ENCODE measurements at places on chromosomes 4 and X. TPM values are rescaled to one million over a fixed set of nuclear protein-coding genes. Genes with fewer than 3 reads are reported as not detected.
A peak's percentile ranks its signal among the peaks of the same experiment; 100 is the strongest.

DNA sequence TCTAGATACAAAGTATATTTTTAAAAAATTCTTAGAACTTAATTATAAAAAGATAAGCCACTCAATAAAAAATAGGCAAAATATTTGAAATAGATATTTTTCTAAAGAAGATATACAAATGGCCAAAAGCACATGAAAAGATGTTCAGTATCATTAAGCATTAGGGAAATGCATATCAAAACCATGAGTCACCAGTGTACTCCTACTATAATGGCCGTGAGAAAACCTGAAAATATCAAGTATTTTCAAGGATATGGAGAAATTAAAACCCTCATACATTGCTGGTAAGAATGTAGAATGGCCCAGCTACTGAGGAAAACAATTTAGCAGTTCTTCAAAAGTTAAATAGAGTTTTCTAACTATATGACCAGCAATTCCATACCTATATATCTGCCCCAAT, 337.9 kb downstream of the CAMK2D start:
- H3K27me3 ChIP-seq = no peaks in the 10 kb centered on the region
- H3K4me3 ChIP-seq = no peak overlapping the region
- no peaks in the 10 kb centered on the region for H3K4me1 ChIP-seq
- H3K36me3 ChIP-seq = no peaks in the 10 kb centered on the region

VSIG1 gene
- total RNA-seq = 33.2 TPM

DNA sequence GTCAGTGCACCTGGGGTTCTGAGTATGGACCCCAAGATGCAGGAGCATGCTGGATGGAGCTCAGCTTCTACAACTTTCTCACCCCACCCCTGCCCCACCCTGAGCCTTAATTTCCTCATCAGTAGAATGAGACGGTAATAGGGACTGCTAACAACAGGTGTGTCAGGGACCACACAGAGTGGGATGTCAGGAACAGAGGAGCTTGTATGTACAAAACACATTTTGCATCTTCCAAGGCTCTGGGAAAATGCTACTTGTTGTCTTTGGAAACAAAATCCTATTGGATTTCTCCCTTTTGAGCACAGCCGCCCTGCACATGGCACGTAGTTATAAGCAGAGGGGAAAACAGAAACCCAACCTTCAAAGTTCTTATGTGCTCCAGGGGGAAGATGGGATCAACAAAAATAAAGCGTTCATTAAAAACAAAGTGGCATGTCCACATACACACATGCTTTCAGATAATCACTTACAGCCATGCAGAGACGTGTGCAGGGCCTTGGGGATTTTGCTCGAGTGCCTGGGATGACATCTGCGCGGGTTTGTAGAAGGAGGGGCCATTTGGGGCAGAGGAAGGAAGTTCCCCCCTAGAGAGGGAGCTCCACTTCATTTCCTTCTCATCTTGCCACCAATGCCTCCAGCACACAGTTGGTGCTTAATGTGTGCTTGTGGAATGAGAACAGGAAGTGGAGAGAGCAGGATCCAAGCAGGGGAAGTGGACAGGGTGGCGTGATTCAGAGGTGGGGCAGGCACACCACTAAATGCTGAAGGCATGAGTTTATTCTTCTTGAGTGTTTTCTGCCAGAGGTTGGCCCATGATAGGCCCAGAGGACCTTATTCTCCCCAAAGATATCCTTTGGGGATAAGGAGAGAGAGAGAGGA, 138.9 kb downstream of the SMIM20 start:
- H3K4me3 ChIP-seq = no peak overlapping the region
- no peak overlapping the region for H3K27ac ChIP-seq

GRCh38 chrX:115367951-115368350, 78.4 kb downstream of the LUZP4 start:
- no peaks in the 10 kb centered on the region for H3K27me3 ChIP-seq
- H3K36me3 ChIP-seq = no peaks in the 10 kb centered on the region
- H3K4me3 ChIP-seq = peak overlapping the region; percentile 19
- H3K27ac ChIP-seq = peak overlapping the region; percentile 74
- DNase-seq = no peak
- peaks cover 55% of the 10 kb centered on the region for H3K4me1 ChIP-seq

- H3K4me1 ChIP-seq = no peaks in the 10 kb centered on the region
- no peak for DNase-seq
- H3K27ac ChIP-seq = no peak overlapping the region
- no peak overlapping the region for H3K4me3 ChIP-seq
These were observed 28.8 kb downstream of the PRDM8 start for GRCh38 chr4:80226094-80226493.

DNA sequence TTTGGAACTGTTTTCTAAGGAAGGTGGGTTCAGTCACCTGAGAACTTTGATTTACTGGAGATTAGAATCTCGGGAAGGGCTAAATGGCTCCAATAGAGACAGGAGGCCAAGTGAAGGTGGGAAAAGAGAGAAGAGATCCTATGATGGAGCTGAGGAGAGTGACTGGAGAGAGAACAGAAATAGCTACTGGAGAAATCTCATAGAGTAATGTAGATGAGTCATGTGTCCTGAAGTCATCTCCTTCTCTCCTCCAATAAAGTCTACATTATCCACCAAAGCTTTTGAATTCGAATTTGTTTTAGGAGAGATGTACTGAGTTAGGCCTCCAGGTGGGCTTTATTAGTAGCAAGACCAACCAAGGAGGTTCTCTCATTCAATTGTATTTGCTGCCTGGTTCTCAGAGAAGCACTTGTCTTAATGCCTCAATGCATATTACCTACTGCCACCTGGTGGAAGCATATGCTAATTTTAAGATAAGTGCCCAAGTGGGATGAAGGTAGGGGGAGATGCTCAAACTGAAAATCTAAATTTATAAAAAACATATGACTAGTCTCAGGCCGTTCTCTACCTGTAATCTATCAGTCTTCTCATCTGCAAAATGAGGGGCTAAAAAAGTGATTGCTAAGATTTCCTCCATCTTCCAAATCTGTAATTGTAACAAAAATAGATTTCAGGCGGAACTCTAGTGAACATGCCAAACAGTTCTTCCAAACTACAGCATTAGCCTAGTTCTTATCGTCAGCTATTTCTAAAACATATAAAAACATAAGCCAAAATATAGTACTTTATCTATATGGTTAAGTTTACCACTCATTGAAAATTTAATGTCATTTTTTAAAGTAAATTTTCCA, 24.4 kb downstream of the TXK start:
- no peak for DNase-seq
- no peaks in the 10 kb centered on the region for H3K27me3 ChIP-seq
- H3K27ac ChIP-seq = no peak overlapping the region
- H3K4me1 ChIP-seq = peaks cover 5% of the 10 kb centered on the region

NPNT gene
- 23.2 TPM for total RNA-seq

PPP4R3C gene
- total RNA-seq = not detected

DNA sequence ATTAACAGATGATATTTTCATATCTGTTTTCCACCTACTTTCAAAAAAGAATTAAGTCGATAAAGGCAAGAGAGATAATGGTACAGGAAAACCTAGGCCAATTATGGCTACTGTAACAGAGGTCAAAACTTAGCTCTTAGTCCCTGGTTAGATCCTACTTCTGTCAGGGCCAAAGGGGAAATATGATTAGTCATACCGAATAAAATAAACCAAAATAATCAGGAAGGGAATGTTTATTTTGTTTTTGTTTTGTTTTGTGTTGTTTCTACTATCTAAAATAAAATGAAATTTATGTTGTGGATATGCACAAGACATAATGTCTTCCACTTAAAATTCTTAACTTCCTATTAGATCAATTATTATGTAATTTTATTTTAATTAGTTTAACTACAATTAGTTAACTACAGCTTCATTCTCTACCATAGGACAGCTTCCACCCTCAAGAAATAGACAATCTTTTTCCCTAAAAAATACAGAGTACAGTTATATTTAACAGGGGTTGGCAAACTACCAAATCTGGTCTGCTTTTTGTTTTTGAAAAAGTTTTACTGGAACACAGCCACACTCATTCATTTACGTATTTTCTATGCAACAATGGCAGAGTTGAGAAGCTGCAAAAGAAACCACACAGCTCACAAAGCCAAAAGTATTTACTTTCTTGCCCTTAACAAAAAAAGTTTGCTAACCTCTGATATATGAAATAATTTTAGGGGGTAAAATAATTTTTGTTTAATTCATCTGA, 25.4 kb downstream of the TMEM47 start:
- no peak overlapping the region for H3K4me3 ChIP-seq
- H3K27ac ChIP-seq = no peak overlapping the region
- peaks cover 10% of the 10 kb centered on the region for H3K4me1 ChIP-seq
- no peaks in the 10 kb centered on the region for H3K27me3 ChIP-seq
- DNase-seq = no peak

- DNase-seq = no peak
- H3K27me3 ChIP-seq = no peaks in the 10 kb centered on the region
- H3K27ac ChIP-seq = no peak overlapping the region
- H3K4me3 ChIP-seq = no peak overlapping the region
These were observed 15.7 kb downstream of the ARMCX6 start for GRCh38 chrX:101602077-101602476.

MAGEC3 gene
- total RNA-seq = not detected

DNA sequence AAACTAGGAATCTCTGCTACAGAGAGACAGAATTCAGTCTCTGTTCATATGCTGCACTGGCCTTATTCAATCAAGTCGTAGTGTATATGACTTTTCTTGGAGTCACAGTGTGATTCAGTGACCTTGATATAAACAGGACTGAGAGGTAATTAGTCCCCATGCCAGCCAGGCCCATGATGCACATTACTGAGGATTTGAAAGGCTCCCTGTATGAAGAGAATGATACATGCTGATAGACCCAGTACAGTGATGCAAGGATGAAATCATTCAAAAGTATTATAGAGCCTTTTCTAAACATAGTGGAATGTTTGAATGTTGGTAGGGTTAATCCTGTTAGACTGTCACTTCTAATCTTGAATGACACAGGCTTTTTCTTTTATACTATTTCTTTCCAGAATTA, 34.1 kb downstream of the ANXA3 start:
- H3K27ac ChIP-seq = no peak overlapping the region
- H3K4me1 ChIP-seq = no peaks in the 10 kb centered on the region
- no peaks in the 10 kb centered on the region for H3K27me3 ChIP-seq
- peaks cover 19% of the 10 kb centered on the region for H3K36me3 ChIP-seq

DNA sequence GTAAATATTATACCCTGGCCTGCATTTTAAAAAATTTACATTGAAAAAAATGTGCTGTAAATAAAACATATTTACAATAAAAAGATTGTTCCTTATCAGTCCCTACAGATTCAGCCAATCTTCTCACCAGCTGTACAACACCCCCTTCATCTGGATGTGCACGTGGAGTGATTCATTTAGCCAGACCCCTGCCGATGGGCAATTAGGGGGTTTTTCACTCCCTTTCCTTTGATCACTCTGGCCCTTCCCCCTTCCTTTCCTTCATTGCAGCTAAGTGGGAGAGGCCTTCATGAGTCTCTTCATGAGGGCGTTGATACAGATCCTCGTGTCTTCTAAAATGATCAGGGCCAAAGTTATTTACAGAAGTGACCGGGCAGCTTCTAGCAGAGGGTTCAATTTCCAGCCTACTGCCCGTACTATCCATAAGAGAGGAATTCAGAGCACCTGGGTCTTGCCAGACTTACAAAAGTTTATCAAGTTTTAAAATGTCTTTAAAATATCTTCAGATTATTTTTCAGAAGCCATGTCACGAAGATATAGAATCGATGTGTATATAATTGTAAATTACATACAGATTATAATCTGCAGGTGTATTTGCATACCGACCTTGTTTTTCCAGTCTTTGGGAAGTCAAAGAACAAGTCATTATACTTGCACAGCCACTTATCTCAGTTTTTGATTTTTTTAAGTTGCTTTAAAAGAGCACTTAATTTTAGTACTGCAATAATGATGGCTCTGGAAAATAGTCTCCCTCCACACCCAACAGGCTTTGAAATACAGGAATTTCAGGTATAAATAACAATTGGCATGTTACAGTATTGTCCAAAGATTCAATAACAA, 21.4 kb upstream of the RASL11B start:
- H3K4me3 ChIP-seq = no peak overlapping the region
- H3K36me3 ChIP-seq = no peaks in the 10 kb centered on the region
- H3K4me1 ChIP-seq = peaks cover 33% of the 10 kb centered on the region
- peak overlapping the region; percentile 62 for H3K27ac ChIP-seq
- H3K27me3 ChIP-seq = no peaks in the 10 kb centered on the region

GRCh38 chrX:50448565-50448964, 22.1 kb downstream of the DGKK start:
- H3K4me3 ChIP-seq = no peak overlapping the region
- H3K27ac ChIP-seq = no peak overlapping the region
- H3K4me1 ChIP-seq = no peaks in the 10 kb centered on the region
- H3K27me3 ChIP-seq = no peaks in the 10 kb centered on the region

GRCh38 chrX:151793886-151794285, 59.3 kb downstream of the CNGA2 start:
- H3K4me1 ChIP-seq = no peaks in the 10 kb centered on the region
- no peak for DNase-seq
- H3K4me3 ChIP-seq = no peak overlapping the region

GYPB gene
- not detected for total RNA-seq

SORCS2 gene
- 13.4 TPM for total RNA-seq

OTC gene
- 3.2 TPM for total RNA-seq

- peaks cover 5% of the 10 kb centered on the region for H3K4me1 ChIP-seq
- H3K4me3 ChIP-seq = no peak overlapping the region
- H3K27me3 ChIP-seq = no peaks in the 10 kb centered on the region
- H3K27ac ChIP-seq = no peak overlapping the region
- no peak for DNase-seq
These were observed 45.6 kb upstream of the ANK2 start for GRCh38 chr4:113003841-113004240.

IL15 gene
- 0.77 TPM for total RNA-seq

SSX4 gene
- not detected for total RNA-seq

GRCh38 chr4:184309241-184310170, 91.8 kb upstream of the ENPP6 start:
- no peak overlapping the region for H3K4me3 ChIP-seq
- H3K27me3 ChIP-seq = no peaks in the 10 kb centered on the region
- H3K4me1 ChIP-seq = no peaks in the 10 kb centered on the region
- H3K27ac ChIP-seq = no peak overlapping the region

DNA sequence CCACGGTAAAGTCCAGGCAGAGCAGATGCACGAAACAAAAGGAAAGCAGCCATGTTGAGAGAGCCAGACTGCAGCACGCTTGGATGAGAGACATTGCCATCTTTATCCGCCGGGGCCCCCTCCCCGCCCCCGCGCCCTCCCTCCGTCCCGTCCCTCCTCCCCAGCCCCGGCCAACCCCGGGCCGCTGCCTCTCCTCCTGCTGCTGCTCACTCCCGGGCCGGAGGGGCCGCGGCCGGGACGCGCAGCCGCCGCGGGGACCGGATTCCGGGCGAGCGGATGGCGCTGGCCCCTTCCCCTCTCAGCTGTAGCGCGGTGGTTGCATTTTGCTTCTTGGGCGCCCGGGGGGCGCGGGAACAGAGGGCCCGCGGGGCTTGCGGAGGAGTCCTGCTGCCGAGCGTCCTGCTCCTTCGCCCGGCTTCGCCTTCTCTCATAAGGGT, 542 bp downstream of the RNF150 start:
- peaks cover 32% of the 10 kb centered on the region for H3K4me1 ChIP-seq
- no peak overlapping the region for H3K27ac ChIP-seq
- peak; percentile 72 for DNase-seq
- peaks cover 64% of the 10 kb centered on the region for H3K27me3 ChIP-seq
- H3K4me3 ChIP-seq = peak overlapping the region; percentile 99

Data from type B pancreatic cell (in vitro differentiated cells).